ENCODE measurements at places on chromosomes 11 and 22.
A peak's percentile ranks its signal among the peaks of the same experiment; 100 is the strongest.

GRCh38 chr22:30326255-30326705 is 461 bp downstream of the TBC1D10A start:
- no peak for DNase-seq

DNA sequence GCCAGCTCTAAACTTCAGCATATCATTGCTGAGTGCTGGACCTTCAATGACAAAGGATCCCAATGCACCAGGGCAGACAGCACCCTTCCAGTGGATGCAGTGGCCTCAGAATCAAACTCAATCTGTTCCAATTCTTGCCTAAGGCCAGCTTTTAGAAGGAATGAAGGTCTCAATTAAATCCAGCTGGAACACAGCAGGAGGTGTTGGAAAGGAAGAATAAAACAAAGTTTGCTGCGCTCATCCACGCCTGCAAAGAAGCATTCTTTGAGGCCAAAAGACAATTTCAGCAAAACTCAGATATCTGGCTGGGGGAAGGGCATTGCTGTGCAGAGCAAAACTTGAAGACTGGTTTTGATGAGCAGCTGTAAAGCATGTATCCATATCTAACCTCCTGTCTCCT is 120.7 kb downstream of the CCDC81 start:
- DNase-seq, result no peak

GRCh38 chr22:25002241-25002985 is 49.9 kb downstream of the KIAA1671 start:
- no peak for DNase-seq

GRCh38 chr11:15198284-15198683 is 83.6 kb downstream of the INSC start:
- no peak for DNase-seq

DNA sequence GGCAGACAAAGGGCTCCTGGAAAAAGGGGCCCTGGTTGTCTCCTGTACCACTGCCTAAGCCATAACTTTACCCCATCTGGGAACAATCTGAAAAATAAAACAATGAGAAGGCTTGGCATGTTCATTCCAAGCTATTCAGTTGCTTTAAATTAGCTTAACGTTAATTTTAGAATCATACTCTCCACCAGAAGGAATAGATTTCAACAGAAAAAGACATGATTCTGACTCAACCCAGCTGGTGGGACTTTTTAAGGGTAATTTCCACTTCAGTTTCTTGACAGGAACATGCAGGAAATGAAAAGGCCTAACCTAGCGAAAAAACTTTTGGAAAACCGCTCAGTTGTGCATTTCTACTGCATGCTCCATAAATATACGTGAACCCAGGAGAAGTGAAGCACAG is 7.9 kb downstream of the SF3A1 start:
- no peak for DNase-seq

GRCh38 chr11:47916361-47916841 is 64.0 kb upstream of the PTPRJ start:
- DNase-seq, result peak; percentile 23

DNA sequence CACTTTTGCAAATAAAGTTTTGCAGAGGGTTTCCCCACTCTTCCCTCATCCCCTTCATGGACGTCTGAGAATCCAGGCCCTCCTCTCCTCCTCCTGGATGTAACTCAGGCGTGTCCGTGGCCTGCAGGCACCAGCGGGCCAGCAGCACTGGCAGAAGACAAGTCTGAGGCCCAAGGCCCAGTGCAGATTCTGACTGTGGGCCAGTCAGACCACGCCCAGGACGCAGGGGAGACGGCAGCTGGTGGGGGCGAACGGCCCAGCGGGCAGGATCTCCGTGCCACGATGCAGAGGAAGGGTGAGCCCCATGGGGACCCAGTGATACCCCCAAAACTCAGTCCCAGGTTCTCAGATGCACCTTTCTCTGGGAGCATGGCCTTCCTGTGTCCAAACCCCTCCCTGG is 14.4 kb downstream of the TUB start:
- no peak for DNase-seq

GRCh38 chr11:499201-500076 is 7.6 kb downstream of the RNH1 start:
- no peak for DNase-seq

Measured in right kidney (tissue), 9 donors.